ENCODE measurements at places on chromosomes 7 and 10. TPM values are rescaled to one million over a fixed set of nuclear protein-coding genes. Genes with fewer than 3 reads are reported as not detected.

The PRPS1L1 gene
- not detected for total RNA-seq

The FGF8 gene
- not detected for total RNA-seq

The OR9A2 gene
- total RNA-seq, result not detected

The COBL gene
- total RNA-seq, result 77.1 TPM

DNA sequence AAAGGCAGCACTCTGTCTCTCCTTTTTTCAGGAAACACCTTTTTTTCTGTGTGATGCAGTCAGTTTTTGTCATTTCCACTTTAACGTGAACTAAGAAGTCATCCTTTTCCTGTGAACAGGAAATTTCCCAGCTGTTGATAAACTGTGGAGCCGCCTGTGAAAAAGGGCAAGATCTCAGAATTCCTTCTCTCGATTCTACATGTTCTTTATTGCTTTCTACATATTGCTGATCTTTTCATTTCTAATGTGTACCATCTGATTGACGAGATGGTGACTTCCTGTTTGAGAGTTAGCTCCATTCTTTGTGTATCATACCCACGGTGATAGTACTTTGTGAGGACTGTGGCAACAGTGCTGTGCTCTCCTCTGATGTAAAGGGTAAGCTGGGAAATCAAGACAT is 50.4 kb downstream of the ADD3 start:
- peak overlapping the region; percentile 20 for H3K4me3 ChIP-seq
- no peaks in the 10 kb centered on the region for H3K36me3 ChIP-seq
- H3K27ac ChIP-seq, result peak overlapping the region; percentile 68
- peaks cover 90% of the 10 kb centered on the region for H3K4me1 ChIP-seq
- no peak for DNase-seq

- H3K4me3 ChIP-seq, result no peak overlapping the region
- H3K27ac ChIP-seq, result no peak overlapping the region
- no peaks in the 10 kb centered on the region for H3K27me3 ChIP-seq
- no peaks in the 10 kb centered on the region for H3K36me3 ChIP-seq
- DNase-seq, result no peak
These were observed 188.7 kb upstream of the MINDY3 start for GRCh38 chr10:16049050-16049449.

DNA sequence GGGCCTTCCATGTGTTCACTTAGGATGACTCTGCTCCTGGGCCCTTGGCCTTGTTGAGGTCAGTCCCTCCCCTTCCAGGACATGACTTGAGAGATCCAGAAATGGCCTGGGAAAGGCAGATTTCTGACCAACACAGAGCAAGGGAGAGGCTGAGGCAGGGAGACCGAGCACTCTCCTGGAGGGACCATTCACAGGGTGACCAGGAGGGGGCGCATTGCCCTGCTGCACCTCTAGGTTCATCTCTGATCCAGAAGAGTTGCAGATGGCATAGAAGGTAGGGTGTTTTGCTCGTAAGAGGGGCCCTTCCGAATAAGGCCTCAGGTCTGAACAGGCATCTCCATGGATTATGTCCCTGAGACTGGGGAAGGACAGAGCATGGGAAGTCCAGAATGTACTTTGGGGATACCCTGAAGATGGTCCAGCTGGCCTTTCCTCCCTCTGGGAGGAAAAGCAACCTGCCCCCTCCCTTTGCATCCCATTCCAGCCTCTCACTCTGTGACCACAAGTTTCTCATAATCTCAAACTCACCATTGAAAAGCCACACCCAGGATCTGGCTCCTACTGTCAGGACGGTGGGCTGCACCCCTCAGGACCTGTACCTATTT is 6.6 kb downstream of the DMBT1 start:
- H3K4me3 ChIP-seq, result no peak overlapping the region
- H3K27ac ChIP-seq, result no peak overlapping the region
- peaks cover 7% of the 10 kb centered on the region for H3K4me1 ChIP-seq
- no peak for DNase-seq
- H3K36me3 ChIP-seq, result no peaks in the 10 kb centered on the region
- H3K27me3 ChIP-seq, result peaks cover 20% of the 10 kb centered on the region

DNA sequence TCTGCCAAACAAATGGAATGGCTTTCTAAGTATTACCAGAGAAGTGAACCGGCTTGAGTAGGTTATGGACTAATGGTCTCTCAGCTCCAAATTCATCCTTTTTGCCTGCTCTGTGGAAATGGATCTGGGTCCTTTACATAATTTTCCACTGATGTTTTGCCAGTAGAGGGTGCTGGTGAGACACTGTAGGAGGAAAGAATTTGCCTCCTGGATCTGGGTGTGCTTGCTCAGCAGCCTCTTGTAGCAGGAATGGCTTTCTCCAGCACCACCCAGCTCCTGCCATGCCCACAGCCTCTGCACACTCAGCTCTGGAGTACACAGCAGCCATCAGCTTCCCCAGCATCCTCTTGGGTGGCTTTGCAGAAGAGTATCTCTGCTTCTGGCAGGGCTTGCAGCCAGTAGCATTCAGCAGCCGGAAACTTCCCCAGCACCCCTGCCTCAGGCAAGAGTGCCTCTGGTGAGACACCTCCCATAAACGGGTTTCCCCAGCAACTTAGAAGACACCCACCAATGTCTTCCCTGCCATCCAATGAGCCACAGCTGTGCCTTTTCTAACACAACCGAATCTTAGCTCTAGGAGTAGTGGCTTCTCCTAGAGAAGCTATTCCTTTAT is 235.0 kb upstream of the PLPP4 start:
- H3K27ac ChIP-seq, result no peak overlapping the region
- H3K4me1 ChIP-seq, result no peaks in the 10 kb centered on the region
- H3K27me3 ChIP-seq, result no peaks in the 10 kb centered on the region
- no peak overlapping the region for H3K4me3 ChIP-seq
- H3K36me3 ChIP-seq, result no peaks in the 10 kb centered on the region

DNA sequence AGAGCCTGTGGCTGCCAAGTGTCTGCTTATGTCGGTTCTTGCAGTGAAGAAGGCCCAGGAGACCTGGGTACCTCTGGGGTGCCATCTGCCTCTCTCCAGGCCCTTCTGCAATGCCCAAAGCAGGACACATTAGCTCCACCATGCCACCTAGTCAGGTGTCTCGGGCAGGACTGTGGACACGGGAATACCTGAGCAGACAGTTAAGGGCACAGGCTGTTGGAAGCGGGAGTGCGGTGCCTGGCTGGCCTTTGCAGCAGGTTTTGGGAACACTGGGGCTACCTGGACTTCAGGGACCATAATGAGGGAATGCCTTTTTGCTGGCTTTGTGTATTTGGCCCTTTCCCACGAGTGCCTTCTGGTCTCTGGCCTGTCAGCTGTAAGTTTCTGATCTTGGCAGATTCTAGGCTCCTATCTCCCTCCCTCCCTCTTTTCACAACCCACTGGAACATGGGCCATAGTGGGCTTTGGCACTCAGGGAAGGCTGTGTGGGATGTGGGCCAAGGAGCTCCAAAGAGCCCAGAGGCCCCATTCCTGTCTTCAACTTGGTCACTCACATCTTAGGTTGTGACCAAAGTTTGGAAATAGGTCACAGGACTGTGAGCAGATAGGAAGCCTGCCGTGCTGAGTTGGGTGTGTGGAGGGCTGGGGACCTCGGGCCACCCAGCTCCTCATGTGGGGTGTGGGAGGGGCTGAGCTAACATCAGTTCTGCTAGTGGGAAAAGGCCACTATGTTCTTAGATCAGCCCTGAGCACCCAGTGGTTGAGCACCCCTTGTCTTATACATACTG is 41.5 kb upstream of the CXCL12 start:
- H3K4me1 ChIP-seq, result no peaks in the 10 kb centered on the region
- no peak for DNase-seq
- no peak overlapping the region for H3K27ac ChIP-seq

DNA sequence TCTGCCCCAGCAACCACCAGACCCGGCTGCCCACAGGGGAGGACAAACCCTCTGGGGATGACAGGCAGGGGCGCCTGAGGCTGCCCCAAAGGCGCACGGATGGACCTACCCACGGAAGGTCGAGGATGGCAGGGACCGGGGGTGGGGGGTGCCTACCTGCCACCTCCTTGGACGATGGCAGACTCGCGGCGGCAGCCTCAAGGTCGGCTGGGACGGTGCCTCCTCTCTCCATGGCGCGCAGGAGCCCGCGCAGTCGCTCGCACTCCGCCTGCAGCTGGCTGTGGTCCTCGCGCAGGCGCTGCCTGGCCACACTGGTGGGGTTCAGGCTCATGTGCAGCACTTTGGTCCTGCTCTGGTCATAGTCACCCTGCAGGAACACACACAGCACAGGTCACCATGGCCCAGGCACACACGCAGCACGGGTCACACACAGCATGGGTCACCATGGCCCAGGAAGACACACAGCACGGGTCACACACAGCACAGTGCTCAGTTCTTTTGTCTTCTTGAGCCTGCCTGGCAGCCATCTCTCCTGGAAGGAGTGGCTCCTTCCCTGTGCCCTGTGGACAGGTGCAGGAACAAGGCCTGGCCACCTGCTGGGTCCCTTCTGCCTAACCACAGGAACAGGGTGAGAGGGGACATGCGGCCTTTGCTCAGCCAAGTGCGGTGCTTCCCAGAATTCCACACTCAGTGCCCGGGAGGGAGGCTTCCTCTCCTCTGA is 266.6 kb downstream of the ELFN1 start:
- H3K4me1 ChIP-seq, result peaks cover 26% of the 10 kb centered on the region
- H3K27me3 ChIP-seq, result no peaks in the 10 kb centered on the region
- peaks cover 7% of the 10 kb centered on the region for H3K36me3 ChIP-seq
- H3K27ac ChIP-seq, result no peak overlapping the region
- DNase-seq, result peak; percentile 8

DNA sequence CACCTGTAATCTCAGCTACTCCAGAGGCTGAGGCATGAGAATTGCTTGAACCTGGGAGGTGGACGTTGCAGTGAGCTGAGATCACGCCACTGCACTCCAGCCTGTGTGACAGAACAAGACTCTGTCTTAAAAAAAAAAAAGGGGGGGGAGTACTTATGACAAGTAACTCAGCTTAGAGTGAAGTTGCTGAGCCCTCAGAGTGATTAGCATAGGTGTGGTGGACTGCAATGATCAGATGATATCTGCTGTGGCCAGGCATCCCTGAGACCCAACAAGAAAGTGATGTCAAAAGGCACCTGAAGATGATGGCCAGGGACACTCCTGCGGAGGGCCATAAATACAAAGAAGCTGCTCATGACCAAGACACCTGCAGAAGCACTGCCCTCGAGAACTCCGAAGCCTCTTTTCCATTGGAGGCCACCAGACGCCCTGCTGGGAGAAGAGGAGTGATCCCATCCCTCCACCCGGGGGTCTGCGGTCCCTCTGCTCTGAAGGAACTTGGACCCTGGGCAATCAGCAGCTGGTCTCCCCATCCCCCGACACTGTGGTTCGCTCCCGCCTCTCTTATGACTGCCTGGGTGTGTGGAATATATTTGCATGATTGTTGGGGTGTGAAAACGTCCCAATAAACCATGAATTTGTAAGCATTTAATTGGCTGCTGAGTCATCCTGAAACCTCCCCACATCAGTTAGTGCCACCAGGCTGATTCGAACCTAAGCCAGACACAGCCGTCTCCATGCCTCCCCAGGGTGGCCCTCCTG is 46.0 kb downstream of the RASGEF1A start:
- H3K27ac ChIP-seq, result no peak overlapping the region
- DNase-seq, result peak; percentile 2
- no peak overlapping the region for H3K4me3 ChIP-seq

DNA sequence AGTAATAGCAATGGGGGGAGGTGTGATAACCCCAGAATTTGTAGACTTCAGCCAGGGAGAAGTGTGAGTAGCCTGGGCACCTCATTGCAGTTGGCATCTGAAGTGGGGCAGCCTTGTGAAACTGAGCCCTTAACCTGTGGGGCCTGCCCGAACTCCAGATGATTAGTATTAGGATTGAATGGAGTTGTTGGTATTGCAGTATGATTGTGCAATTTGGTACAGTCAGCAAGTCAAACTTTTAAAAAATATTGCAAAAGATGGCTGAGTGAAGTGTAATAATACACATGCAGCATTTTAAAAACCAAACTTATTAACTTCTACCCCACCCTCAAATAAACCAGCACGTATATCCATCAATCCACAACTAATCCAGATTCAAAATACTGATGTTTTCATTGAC is 9.3 kb downstream of the RBM33 start:
- no peak for DNase-seq
- peaks cover 7% of the 10 kb centered on the region for H3K36me3 ChIP-seq
- peaks cover 61% of the 10 kb centered on the region for H3K4me1 ChIP-seq
- no peaks in the 10 kb centered on the region for H3K27me3 ChIP-seq
- H3K4me3 ChIP-seq, result no peak overlapping the region
- no peak overlapping the region for H3K27ac ChIP-seq

GRCh38 chr7:145884716-145885514 is 231.7 kb upstream of the CNTNAP2 start:
- DNase-seq, result no peak
- H3K4me1 ChIP-seq, result no peaks in the 10 kb centered on the region
- no peak overlapping the region for H3K27ac ChIP-seq
- H3K4me3 ChIP-seq, result no peak overlapping the region
- no peaks in the 10 kb centered on the region for H3K36me3 ChIP-seq

- DNase-seq, result no peak
- H3K36me3 ChIP-seq, result peaks cover 37% of the 10 kb centered on the region
- no peak overlapping the region for H3K4me3 ChIP-seq
- H3K4me1 ChIP-seq, result peaks cover 56% of the 10 kb centered on the region
- H3K27ac ChIP-seq, result no peak overlapping the region
These were observed 6.8 kb downstream of the ARL5B start for GRCh38 chr10:18665815-18666558.

DNA sequence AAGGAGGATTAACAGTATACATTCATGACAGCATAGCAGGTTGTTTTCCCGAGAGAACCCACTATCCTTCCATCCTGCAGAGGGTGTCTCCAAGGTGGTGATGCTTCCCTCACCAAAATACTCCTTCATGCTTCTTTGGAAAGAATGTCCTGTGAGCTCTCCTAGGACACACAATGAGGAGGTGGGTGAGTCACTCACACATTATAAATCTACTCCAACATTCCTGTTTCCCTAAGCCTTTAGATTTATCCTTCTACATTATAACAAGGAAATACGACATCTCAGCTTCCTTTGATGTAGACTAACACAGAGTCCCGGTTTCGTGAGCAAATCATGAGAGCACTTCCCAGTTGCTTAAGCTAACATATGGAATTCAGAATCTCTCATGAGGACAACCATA is 689.7 kb upstream of the CELF2 start:
- H3K27ac ChIP-seq, result no peak overlapping the region
- no peak for DNase-seq
- H3K36me3 ChIP-seq, result no peaks in the 10 kb centered on the region
- H3K27me3 ChIP-seq, result no peaks in the 10 kb centered on the region
- no peak overlapping the region for H3K4me3 ChIP-seq
- H3K4me1 ChIP-seq, result no peaks in the 10 kb centered on the region

GRCh38 chr7:141575164-141575563 is 24.0 kb downstream of the AGK start:
- H3K4me1 ChIP-seq, result peaks cover 30% of the 10 kb centered on the region
- peaks cover 10% of the 10 kb centered on the region for H3K36me3 ChIP-seq
- no peak overlapping the region for H3K27ac ChIP-seq
- no peak overlapping the region for H3K4me3 ChIP-seq
- no peak for DNase-seq

DNA sequence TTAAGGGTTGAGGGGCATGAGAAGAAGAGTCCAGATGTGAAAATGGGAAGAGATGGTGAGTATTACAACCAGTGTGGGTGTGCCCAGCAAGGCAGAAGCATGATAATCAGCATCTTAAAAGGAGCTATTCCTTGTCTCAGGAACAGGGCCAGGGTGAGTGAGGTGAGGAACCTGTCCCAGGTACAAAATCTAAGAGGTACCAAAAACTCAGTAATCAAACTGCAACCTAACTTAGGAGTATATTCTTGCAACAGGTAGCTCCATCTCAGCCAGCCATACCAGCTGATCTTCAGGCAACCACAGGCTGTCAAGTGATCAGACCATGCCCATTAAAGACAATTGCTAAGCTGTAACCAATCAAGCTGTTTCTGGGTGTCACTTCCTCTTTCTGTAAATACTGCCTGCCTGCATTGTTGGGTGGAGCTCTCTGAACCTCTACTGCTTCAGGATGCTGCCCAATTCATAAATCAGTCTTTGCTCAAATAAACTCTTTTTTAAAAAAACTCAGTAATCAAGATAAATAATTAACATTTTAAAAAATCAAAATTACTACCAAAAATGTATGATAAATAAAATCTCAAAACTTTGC is 7.4 kb downstream of the KEL start:
- no peaks in the 10 kb centered on the region for H3K36me3 ChIP-seq
- no peak for DNase-seq
- H3K4me3 ChIP-seq, result no peak overlapping the region

Measured in left ventricle myocardium inferior (tissue), 1 donor.